ENCODE measurements at places on chromosomes 5 and 9.
A peak's percentile ranks its signal among the peaks of the same experiment; 100 is the strongest.

DNA sequence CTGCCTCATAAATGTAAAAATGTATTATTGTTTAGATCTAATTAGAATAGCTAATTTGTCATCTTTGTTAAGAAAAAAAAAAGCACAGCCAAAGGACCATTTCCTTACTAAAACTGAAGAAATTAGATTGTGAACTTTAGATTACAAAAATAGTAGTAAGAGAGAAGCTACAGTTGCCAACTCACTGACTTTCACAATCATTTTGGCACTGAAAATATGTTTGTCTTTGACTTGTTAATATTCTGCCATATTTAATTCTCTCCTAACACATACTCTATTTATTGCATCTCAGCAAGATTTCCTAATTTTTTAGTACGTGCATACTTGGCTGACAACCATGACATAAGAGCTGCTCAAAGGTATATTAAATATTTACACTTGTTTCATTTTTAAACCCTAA is 297.1 kb downstream of the TUSC1 start:
- no peaks in the 10 kb centered on the region for H3K4me1 ChIP-seq
- H3K27ac ChIP-seq: no peak overlapping the region
- no peaks in the 10 kb centered on the region for H3K27me3 ChIP-seq
- H3K36me3 ChIP-seq: no peaks in the 10 kb centered on the region

DNA sequence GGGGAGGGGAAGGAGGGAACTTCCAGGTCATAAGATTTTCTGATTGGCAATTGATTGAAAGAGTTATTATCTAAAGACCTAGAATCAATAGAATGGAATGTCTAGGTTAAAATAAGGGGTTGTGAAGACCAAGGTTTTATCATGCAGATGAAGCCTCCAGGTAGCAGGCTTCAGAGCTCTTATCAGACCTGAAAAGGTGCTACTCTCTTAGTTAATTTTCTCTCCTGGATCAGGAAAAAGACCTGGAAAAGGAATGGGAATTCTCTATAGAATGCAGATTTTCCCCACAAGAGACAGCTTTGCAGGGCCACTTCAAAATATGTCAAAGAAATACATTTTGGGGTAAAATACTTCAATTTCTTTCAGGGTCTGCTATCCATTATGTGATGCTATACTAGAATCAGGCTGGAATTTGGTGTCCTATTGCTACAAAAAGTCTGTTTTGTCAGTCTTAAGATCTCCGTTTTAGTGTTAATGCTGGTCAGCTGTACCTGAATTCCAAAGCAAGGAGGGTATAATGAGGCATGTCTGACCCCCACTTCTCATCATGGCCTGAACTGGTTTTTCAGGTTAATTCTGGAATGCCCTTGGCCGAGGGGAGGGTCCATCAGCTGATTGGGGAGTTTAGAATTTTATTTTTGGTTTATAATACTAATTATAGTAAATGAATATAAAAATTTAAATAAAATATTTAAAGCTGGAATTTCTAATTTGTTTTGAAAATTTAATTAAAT is 16.6 kb upstream of the STOM start:
- DNase-seq: no peak
- peaks cover 7% of the 10 kb centered on the region for H3K27me3 ChIP-seq
- H3K4me1 ChIP-seq: no peaks in the 10 kb centered on the region
- H3K36me3 ChIP-seq: no peaks in the 10 kb centered on the region
- no peak overlapping the region for H3K4me3 ChIP-seq
- no peak overlapping the region for H3K27ac ChIP-seq

GRCh38 chr5:67338421-67338820 is 141.8 kb upstream of the CD180 start:
- H3K27ac ChIP-seq: no peak overlapping the region
- H3K4me1 ChIP-seq: no peaks in the 10 kb centered on the region
- no peak overlapping the region for H3K4me3 ChIP-seq
- no peaks in the 10 kb centered on the region for H3K36me3 ChIP-seq

DNA sequence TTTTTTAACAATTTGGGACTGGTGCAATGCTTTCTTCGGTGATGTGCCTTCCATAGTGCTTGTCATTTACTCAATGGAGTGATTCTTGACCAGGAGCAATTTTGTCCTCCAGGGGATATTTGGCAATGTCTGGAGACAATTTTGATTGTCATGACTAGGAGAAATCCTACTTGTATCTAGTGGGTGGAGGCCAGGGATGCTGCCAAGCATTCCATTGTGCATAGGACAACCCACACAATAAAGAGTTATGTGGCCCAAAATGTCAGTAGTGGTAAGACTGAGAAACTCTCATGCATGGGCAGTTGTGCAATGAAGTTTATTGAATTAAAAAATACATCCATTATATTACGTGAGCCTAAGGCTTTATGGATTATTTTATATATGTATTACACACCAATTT is 70.5 kb downstream of the FOCAD start:
- no peak for DNase-seq
- no peaks in the 10 kb centered on the region for H3K27me3 ChIP-seq
- no peaks in the 10 kb centered on the region for H3K4me1 ChIP-seq

GRCh38 chr9:116791326-116791725 is 104.2 kb downstream of the TRIM32 start:
- H3K36me3 ChIP-seq: no peaks in the 10 kb centered on the region
- no peaks in the 10 kb centered on the region for H3K4me1 ChIP-seq
- H3K27ac ChIP-seq: no peak overlapping the region
- no peak overlapping the region for H3K4me3 ChIP-seq
- no peaks in the 10 kb centered on the region for H3K27me3 ChIP-seq

GRCh38 chr5:43001748-43002147 is 38.4 kb downstream of the ANXA2R start:
- H3K4me3 ChIP-seq: no peak overlapping the region
- peaks cover 9% of the 10 kb centered on the region for H3K4me1 ChIP-seq

DNA sequence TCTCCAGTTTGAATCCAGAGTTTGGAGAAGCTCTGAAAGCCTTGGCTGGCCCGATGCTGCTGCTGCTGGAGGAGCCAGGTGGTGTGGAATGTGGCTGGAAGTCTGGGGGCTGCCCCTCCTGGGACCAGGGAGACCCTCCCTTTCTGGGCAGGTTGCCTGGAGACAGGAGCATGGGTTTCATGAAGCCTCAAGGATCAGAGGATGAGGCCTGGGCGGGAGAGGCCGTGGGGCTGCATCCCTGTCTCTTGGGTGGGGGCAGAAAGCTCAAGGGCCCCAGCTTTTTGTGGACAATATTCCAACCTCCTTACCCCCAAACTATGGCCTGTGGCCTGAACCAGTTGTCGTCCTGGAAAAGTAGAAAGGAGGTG is 10.1 kb downstream of the FGF18 start:
- DNase-seq: no peak
- no peaks in the 10 kb centered on the region for H3K27me3 ChIP-seq
- H3K4me1 ChIP-seq: no peaks in the 10 kb centered on the region
- no peaks in the 10 kb centered on the region for H3K36me3 ChIP-seq

GRCh38 chr9:96100385-96101300 is 201.3 kb downstream of the HSD17B3 start:
- DNase-seq: peak; percentile 75
- H3K36me3 ChIP-seq: no peaks in the 10 kb centered on the region
- peak overlapping the region; percentile 57 for H3K27ac ChIP-seq
- peaks cover 21% of the 10 kb centered on the region for H3K4me1 ChIP-seq
- H3K4me3 ChIP-seq: no peak overlapping the region
- H3K27me3 ChIP-seq: no peaks in the 10 kb centered on the region

Data from DND-41 (cell line).